ENCODE measurements at places on chromosomes 1 and 21. TPM values are rescaled to one million over a fixed set of nuclear protein-coding genes. Genes with fewer than 3 reads are reported as not detected.

- DNase-seq = no peak
Observed at GRCh38 chr1:203166192-203166940, 9.3 kb downstream of the MYBPH start.

DNA sequence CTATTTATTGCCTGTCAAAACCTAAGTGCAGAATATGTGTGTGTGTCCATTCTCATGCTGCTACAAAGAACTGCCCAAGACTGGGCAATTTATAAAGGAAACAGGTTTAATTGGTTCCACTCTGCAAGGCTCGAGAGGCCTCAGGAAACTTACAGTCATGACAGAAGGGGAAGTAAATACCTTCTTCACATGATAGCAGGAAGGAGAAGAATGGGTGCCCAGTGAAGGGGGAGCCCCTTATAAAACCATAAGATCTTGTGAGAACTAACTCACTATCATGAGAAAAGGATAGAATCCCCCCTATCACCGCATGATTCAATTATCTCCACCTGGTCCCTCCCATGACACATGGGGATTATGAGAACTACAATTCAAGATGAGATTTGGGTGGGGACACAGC lies 300.7 kb upstream of the SNX7 start:
- DNase-seq = no peak

Gene ICOSLG
- total RNA-seq = under 0.01 TPM

Gene NUAK2
- 8.1 TPM for total RNA-seq

Gene RGS4
- total RNA-seq = 635 TPM

GRCh38 chr1:39105841-39106765 lies 80.0 kb downstream of the NDUFS5 start:
- no peak for DNase-seq

GRCh38 chr1:170032531-170033280 lies 41.8 kb downstream of the KIFAP3 start:
- peak; percentile 64 for DNase-seq

Gene CCDC190
- total RNA-seq = 0.28 TPM

Gene PGLYRP4
- not detected for total RNA-seq

DNA sequence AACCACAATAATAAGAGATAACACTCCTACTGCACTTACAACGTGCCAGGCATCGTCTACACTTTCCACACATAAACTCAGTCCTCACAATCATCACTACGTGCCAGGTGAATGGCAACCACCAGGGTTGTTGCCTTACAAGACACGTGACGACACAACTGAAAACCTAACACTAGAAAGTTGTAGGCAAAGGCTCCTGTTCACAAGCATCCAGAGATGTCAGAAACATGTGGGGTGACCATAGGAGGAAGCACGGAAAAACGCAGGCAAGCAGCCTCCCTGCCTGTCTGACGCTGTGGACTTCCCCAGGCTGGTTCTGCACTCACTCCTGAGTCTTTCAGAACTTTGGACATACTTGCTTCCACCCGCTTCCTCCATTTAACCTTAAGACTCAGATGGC lies 7.0 kb downstream of the CAPZB start:
- no peak for DNase-seq

Gene NCF2
- total RNA-seq = 2.8 TPM

Gene CCDC30
- 0.18 TPM for total RNA-seq

DNA sequence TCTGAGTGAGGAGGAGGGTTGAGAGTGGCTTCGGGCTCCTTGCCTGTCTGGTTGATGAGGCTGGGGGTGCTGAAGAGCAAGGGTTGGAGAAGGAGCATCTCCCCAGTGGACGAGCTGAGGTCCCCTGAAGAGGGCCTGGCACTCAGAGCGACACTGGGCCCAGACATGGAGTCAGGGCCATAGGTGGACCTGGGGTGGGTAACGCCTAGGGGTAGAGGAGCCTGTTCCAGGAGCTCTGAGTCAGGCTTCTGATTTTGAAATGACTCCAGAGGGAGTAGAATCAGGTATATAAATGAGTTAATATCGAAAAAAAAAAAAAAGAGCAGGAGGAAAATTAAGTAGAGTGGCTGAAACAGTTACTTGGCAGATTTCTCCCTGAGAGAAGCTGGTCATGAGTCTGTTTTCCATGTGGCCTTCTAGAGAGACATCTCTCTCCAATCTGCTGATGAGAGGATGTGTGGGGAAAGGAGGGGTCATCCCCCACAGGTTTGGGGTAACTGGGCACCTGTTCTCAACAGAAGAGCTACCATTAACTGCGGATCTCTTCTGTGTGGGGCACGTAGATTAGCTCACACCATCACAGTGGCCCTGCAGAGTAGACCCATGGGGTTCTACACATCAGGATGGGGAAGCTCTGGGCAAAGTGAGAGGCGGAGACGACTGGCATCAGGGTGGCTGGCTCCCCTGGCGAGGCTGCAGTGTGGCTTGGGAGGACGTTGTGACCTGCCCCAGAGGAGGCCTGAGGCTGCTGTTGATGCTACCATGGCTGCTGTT lies 115.5 kb downstream of the DHRS3 start:
- no peak for DNase-seq

Gene HCRTR1
- total RNA-seq = not detected

GRCh38 chr1:44288883-44289282 lies 66.2 kb downstream of the ERI3 start:
- no peak for DNase-seq

GRCh38 chr1:58006421-58007046 lies 540.0 kb downstream of the OMA1 start:
- no peak for DNase-seq

- no peak for DNase-seq
Observed at GRCh38 chr21:32558106-32558505, 27.2 kb downstream of the TCP10L start.

Gene FMO5
- 0.83 TPM for total RNA-seq

GRCh38 chr1:83796409-83796808 lies 202.5 kb downstream of the TTLL7 start:
- no peak for DNase-seq

DNA sequence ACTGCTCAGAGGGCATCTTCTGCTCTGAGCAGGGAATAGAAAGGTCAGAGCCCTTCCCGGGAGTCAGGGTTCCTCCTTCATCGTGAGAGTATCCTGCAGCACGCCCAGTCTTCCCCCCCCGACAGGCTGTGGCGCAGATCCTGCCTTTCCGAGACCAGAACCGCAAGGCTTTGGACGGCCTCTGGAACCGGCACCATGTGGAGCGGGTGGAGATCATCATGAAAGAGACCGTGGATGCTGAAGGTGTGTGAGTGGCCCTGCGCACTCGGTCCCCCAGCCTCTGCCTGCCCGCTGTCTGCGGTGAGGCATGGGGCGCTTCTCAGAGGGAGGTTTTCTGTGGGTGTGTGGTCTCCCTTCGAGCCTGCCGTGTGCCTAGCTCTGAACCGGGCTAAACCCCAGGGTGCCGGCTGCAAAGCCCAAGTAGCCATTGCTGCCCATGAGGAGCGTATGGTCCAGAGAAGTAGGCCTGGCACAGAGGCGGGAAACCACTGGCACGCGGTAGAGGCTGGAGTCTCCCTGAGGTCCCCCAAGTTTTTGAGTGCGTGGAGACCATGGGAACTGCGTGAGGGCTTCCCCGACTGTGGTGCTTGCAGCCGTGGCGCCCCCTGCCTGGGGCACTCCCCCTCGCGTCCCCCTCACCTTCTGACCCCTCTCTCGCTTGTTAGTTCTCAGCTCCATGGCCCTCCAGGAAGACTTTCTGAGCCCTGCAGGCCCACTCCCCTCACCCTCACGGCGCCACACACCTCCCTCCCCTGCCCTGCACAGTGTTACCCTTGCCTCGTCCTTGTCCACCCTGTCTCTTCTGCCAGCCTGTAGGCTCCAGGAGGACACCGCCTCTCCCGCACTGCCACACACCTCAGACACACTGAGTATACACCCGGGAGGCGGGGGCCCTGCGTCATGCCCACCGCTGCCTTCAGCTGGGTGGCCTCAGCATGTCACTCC lies 12.5 kb downstream of the H6PD start:
- DNase-seq = no peak

DNA sequence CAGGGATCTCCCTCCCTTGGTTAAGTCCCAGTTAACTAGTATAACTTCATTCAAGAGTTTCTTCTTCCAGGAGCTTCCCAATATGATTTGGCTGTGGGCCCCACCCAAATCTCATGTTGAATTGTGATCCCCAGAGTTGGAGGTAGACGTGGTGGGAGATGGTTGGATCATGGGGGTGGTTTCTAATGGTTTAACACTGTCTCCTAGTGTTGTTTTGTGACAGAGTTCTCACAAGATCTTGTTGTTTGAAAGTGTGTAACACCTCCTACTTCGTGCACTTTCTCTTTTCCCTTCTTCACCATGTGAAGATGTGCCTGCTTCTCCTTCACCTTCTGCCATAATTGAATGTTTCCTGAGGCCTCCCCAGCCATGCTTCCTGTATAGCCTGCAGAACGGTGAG lies 251.8 kb upstream of the FGGY start:
- no peak for DNase-seq

GRCh38 chr1:22283596-22283995 lies 140.7 kb upstream of the WNT4 start:
- no peak for DNase-seq

- DNase-seq = no peak
Observed at GRCh38 chr1:41806472-41807155, 112.1 kb downstream of the HIVEP3 start.

Measured in IMR-90 (cell line).